ENCODE measurements at places on chromosomes 6 and 20.

- no peak for DNase-seq
These were observed 10.8 kb upstream of the MAN1A1 start for GRCh38 chr6:119360262-119360915.

DNA sequence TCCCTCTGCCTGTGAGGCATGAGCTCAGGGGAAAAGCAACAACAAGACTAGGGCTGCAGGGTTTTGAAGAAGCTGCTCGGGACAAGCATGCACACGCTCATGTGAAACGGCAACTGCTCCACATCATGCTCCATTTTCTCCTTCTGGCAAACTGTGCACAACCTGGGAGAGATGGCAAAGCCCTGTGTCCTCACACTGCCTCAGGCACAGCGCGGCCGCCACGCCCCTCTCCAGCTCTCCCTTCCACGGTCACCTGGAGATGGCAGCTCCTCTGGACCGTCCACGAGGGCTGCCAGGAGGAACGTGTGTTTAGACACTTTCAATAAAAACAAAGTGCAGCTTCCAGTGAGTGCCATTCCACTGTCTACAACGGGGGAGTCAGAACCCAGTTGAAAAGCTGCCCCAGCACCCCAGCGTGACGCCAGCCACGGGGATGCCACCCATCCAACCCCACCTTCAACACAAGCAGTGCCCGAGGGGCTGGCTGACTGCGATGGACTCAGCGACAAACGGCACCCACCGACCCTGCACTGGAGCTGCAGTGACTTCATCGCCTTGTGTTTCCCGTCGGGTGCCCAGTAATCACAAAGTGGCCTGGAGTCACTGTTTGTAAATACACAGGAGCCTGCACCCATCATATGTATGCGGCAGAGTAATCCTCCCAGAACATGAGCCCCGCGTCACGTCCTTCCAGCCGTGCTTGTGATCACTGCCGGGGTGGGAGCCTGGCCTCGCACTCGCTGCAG lies 16.1 kb downstream of the SMOC2 start:
- no peak for DNase-seq

DNA sequence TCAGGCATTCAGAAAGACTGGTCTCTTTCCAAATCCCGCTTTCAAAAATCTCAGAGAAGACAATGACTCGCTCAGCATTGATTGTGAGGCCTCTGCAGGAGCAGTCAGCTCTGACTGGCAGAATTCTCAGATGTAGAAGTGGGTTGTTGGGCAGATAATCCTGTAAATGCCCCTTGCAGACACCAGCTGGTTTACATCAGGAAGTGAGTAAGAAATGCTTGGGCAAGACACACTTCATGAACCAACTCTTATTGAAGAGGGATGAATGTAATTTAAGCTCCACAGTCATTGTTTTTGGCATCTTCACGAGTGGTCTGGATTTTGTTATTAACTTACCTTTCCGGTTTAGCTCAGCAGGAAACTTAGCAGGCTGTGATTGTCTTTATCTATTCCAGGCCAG lies 166.6 kb downstream of the PLCB4 start:
- no peak for DNase-seq

DNA sequence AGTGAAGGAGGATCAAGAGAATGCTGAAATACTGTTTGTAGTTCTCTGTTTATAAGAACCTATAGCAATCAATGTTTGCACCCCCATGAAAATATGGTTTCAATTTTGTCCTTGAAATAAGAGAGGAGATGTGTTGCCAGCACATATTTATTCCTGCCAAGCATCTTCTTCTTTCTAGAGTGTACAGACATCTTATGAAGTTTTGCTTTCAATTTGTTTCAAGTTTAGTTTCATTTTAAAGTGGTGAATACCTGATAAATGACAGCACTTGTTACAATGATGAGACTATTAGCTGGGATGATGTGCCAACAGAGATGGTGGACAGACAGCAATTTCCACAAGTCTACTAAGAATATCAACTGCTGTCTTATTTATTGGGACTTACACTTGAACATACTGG lies 39.2 kb upstream of the CENPW start:
- DNase-seq = no peak

DNA sequence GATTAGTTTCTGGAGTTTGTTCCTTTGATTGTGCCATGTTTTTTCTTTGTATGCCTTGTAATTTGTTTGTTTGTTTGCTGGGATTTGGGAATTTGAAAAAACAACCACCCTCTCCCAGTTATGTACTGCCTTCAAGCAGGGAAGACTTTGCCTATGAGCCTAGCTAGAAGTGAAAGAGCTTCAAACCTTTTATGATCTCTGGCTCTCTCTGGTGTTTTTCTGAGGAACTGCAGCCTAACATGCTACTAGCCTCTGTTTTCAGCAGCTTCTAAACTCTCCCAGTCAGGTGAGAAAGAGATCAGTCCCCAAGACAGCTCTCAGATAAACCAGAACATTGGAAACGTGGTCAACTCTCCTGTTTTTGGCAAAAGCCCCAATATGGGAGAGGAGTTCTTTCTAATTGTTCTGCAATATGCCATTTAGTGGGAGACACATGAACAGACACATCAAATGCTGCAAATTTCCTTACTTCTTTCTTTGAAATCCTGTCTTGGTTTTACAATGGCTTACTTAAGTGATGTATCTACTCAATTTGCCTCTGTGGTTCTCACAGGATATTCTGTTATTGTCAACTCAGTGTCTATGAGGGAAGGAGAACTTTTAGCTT lies 58.9 kb upstream of the SERINC1 start:
- no peak for DNase-seq

DNA sequence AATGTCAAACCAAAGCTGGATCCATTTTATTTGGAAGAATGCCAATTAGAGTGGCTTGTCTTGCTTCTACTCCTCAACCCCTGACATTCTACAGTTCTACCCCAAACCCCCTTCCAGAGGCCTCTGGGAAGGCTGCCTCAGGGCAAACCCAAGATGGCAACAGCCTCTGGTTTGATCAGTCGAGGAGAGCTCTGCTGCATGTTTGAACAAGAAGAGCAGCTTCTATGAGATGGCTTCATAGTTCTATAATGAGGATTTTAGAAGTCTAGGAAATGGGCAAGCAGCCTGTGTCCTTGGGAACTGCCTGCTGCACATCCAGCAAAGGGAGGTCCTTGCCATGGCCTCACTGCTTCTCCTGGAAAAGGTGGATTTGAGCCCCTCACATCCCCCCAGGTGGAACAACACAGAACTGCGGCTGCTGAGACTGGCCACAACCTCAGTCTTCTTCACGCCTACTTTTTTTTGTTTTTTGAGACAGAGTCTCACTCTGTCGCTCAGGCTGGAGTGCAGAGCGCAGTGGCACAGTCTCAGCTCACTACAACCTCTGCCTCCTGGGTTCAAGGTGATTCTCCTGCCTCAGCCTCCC lies 37.9 kb downstream of the ZC3H12D start:
- DNase-seq = no peak

DNA sequence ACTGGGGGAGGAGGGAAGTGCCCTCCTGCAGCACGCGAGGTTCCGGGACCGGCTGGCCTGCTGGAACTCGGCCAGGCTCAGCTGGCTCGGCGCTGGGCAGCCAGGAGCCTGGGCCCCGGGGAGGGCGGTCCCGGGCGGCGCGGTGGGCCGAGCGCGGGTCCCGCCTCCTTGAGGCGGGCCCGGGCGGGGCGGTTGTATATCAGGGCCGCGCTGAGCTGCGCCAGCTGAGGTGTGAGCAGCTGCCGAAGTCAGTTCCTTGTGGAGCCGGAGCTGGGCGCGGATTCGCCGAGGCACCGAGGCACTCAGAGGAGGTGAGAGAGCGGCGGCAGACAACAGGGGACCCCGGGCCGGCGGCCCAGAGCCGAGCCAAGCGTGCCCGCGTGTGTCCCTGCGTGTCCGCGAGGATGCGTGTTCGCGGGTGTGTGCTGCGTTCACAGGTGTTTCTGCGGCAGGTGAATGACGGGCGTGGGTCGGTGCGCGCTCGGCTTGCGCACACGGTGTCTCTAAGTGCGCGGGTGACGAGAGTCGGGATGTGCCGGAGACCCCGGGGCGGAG lies at the start of gene CDKN1A:
Gene CDKN1A, plus strand, starts transcription at position 227 of the 555 bp plus-strand sequence. CDS start 5,388 bp downstream, outside the sequence.
- DNase-seq = peak; percentile 94

- no peak for DNase-seq
These were observed 268.7 kb downstream of the CD83 start for GRCh38 chr6:14386263-14386662.

- no peak for DNase-seq
These were observed 38.0 kb upstream of the ADGRF1 start for GRCh38 chr6:47080083-47080596.

GRCh38 chr6:126422912-126423311 lies 83.0 kb downstream of the CENPW start:
- no peak for DNase-seq

- no peak for DNase-seq
These were observed 3.1 kb downstream of the ZCCHC3 start for GRCh38 chr20:300345-300990.

GRCh38 chr20:18628330-18628920 lies 40.6 kb downstream of the DTD1 start:
- DNase-seq = no peak

DNA sequence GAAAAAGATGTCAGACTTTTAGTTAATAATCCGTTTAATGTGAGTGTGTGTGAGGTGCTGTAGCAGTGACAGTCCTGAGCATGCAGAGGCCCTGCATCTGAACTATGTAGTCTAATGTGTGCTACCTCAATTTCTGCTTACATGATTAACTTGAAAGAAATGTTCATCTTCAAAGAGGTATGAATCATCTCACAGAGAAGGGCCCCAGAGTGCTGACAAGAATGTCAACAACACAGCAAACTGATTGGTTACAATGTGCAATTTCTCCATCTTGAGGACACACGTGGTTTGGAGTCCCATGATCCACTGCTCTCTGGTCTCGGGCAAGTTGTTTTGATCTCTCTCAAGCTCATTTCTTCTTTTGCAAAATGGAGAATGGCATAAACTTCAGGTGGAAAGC lies 61.7 kb upstream of the EMILIN3 start:
- DNase-seq = no peak

DNA sequence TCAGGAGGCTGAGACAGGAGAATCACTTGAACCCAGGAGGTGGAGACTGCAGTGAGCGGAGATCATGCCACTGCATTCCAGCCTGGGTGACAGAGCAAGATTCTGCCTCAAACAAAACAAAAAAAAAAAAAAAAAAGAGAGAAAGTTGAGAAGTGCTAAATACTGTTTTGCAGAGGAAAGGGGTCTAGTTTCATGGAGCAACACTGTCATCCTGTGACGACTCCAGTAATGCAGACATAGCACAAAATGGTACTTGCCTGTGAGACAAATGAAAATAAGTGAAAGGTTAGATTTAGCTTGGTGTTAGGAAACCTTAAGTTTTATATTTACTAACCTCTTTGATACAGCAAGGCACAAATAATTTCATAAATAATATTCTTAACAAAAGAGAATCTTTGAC lies 29.7 kb downstream of the CEP162 start:
- no peak for DNase-seq

DNA sequence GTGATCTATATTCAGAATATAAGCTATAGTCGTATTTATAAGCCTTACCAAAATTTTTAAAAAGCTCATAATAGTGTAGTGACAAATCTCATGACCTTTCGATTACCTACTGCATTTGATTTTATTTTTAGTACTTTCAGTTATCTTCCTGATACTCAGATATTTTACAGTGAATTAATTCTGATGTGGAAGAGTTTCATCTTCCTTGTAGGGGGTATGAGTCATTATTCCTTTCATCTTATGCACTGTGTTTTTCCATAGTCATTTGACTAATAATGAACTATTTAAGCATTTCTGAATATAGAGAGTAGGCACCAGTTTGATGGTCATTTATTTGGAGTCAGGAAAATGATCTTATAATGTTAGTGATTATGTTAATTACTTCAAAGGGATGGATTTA lies 36.4 kb downstream of the HDGFL1 start:
- no peak for DNase-seq

DNA sequence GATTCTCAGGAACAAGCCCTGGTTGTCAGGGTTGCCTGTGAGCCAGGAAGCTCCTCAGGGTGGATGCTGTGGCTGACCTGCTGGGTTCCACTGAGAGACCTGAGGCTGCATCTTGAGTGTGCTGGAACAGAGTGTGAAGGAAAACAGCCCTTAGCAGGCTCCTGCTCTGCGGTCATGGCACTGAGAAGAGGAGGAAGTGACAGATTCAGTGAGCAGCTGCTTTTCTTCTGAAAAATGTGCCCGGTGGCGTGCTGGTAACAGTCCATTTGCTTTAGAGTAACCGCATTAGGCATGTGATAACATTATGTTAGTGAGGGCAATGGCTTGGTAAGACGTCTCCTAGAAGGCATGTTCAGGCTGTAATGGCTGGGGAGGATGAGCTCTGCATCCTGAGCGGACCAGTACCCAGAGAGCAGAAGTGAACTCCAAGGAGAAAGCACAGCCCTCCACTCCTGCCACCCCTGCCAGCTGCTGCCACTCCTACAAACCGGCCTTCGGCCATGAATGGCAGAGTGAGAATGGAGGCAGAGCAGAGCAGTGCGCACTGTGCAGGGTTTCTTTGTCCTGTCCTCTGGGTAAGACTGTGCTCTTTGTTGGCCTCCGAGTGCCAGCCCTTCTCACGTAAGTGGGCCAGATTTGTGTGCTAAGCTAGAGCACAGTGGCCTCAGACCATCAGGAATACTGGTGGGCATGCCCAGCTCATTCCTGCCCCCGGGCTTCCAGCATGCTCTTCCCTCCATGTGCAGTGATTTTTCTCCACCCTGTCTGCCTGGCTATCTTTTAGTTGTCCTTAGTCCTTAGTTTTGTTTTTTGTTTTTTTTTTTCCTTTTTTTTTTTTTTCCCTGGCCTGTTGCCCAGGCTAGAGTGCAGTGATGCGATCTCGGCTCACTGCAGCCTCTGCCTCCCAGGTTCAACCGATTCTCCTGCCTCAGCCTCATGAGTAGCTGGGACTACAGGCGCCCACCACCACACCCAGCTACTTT lies 98.1 kb upstream of the VSTM2L start:
- DNase-seq = no peak

GRCh38 chr20:50916257-50916656 lies 15.0 kb downstream of the ADNP start:
- DNase-seq = no peak

GRCh38 chr6:125094563-125094962 lies 59.0 kb upstream of the TPD52L1 start:
- no peak for DNase-seq

DNA sequence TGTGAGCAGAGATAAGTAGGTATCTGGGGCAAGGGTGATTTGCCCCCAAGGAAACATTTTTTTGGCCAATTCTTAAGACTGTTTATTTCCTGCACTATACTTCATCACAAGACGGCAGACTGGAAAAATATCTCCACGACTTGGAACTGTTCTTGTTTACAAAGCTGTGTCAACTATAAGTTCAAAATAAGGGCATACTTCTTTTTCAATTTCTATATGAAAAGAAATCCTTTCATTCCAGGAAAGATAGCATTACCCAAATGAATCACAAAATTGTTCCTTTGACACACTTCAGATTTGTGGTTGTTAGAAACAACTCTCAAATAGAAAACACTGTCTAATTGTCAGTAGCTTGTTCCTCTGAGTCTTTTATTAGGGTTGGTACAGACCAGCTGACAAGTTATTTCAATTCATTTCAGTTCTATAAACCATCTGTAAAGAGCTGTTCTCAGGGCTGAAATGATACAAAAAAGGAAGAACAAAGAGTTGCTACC lies 212.9 kb upstream of the PRDM1 start:
- DNase-seq = no peak

DNA sequence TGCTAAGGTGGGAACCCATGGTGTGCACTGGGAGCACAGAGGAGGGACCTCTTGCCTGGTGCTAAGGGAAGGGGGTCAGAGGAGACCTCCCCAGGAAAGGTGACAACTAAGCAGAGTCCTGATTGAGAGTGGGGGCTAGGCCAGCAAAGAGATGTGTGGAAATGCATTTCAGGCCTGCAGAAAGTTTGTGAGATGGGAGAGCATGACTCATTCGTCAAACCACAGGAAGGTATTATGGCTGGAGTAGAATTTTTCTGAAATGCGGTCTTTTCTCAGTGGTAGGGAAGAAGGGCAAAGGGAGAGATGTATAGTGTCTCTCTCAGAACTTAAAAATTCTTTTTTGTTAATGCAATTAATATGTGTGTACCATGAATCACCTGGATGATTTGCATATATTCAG lies 23.6 kb upstream of the EDN1 start:
- no peak for DNase-seq

Measured in cardiac septum (tissue), 1 donor.